ENCODE measurements at places on chromosomes 4 and X.
A peak's percentile ranks its signal among the peaks of the same experiment; 100 is the strongest.

DNA sequence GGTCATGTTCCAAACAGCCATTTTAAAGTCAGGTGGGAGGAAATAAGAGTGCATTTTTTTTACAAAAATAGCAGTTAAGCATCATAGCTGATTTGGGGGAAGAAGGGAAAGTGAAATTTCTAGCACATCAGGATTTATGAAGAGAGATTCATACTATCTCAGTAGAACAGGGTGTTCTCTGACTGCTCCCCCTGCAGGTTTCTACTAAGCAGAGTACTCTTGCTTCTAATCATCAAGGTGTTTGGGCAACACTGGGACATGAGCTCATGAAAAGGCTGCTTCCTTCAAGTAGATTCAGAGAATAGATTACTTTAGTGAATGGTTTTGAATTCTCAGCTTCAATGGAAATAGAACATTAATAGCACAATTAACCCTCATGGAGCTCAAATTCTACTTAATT, 591.4 kb upstream of the PCDH10 start:
- H3K27me3 ChIP-seq: no peaks in the 10 kb centered on the region
- no peaks in the 10 kb centered on the region for H3K4me1 ChIP-seq
- no peaks in the 10 kb centered on the region for H3K36me3 ChIP-seq
- DNase-seq: no peak

DNA sequence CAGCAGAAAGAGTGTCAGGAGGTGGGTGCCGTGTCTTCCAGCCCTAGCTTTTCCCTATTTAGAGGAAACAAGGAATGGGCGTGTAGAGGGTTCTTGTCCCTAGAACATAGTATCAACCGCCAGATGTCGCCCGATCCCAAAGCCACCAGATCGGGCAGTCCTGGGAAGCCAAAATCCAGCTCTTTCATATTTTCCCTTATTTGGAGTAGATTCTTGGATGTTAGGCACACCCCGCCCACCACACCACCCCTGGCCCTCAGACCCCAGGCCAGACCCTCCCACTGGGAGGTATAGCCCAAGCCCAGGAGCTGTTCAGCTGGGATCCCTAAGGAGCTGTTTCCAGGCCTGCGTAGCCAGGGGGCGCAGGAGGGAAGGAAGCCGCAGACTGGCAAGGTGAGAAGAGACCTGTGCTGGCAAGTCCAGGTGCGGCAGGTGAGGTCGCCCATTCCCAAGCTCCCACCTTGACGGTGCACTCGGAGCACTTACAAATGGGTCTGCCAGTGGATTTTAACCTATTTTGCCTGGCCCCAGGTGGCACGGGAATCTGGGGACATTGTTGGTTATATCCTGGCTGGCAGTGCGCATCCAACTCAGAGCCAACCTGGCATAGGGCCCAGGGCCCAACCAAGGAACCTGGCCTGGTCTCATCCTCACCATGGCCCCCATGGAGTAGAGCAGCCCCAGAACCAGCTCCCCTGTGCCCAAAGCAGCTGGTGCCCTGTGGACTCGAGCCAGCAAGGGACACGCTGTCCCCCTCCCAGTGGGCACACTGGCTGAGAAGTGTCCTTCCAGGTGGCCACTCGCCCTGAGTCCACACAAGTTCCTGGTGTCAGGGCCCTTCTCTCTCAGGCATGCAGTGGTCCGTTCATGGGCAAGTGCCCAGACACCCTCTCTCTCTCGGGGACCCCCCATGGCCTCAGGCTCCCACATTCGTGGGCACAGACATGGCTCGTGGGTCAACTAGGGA, 811 bp downstream of the FLNA start:
- H3K27ac ChIP-seq: no peak overlapping the region
- H3K36me3 ChIP-seq: peaks cover 4% of the 10 kb centered on the region
- H3K4me3 ChIP-seq: peak overlapping the region; percentile 84
- no peaks in the 10 kb centered on the region for H3K27me3 ChIP-seq
- no peak for DNase-seq

- H3K36me3 ChIP-seq: no peaks in the 10 kb centered on the region
- H3K4me1 ChIP-seq: no peaks in the 10 kb centered on the region
- DNase-seq: no peak
- peaks cover 32% of the 10 kb centered on the region for H3K27me3 ChIP-seq
- H3K27ac ChIP-seq: no peak overlapping the region
Measured at GRCh38 chrX:40832723-40833122, 97.4 kb upstream of the MED14 start.

DNA sequence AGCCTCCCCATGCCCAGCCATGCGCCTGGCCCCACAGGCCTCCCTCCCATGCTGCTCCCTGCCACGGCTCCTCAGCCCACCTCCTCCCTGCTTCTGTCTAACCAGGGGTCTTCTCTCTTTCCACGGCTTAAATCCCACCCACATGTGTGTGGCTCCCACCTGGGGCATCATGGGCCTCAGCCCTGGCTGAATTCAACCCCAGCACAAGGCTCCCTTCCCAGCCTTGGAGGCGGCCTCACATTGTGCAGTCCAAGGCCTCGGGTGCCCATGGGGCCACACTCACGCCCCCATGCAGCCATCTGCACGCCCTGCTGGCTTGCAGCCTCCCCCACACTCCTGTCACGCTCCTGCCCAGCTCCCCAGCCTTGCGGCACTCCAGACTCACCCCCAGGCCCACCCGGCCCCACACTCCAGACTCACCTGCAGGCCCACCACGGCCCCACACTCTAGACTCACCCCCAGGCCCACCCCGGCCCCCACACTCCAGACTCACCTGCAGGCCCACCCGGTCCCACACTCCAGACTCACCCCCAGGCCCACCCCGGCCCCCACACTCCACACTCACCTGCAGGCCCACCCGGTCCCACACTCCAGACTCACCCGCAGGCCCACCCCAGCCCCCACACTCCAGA, 27.0 kb downstream of the MAEA start:
- H3K27ac ChIP-seq: no peak overlapping the region
- no peak for DNase-seq
- H3K4me3 ChIP-seq: no peak overlapping the region

GRCh38 chr4:149140841-149141240, 674.8 kb downstream of the IQCM start:
- peaks cover 8% of the 10 kb centered on the region for H3K27me3 ChIP-seq
- H3K27ac ChIP-seq: no peak overlapping the region
- no peak overlapping the region for H3K4me3 ChIP-seq
- no peak for DNase-seq
- H3K36me3 ChIP-seq: no peaks in the 10 kb centered on the region
- no peaks in the 10 kb centered on the region for H3K4me1 ChIP-seq

DNA sequence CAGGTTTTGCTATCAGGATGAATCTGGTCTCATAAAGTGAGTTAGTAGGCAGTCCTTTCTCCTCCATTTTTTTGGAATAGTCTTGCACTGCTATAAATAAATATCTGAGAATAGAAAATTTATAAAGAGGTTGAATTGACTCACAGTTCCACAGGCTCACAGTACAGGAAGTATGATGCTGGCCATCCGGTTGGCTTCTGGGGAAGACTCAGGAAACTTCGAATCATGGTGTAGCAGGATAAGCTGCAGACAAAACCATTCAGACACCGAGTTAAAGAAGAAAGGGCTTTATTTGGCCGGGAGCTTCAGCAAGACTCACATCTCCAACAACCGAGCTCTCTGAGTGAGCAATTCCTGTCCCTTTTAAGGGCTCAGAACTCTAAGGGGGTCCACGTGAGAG, 348.2 kb downstream of the KCTD8 start:
- no peaks in the 10 kb centered on the region for H3K4me1 ChIP-seq
- no peak overlapping the region for H3K27ac ChIP-seq
- H3K4me3 ChIP-seq: no peak overlapping the region

GRCh38 chr4:10006231-10006600, 15.1 kb downstream of the SLC2A9 start:
- peak overlapping the region; percentile 9 for H3K4me3 ChIP-seq
- H3K27me3 ChIP-seq: no peaks in the 10 kb centered on the region
- peaks cover 1% of the 10 kb centered on the region for H3K36me3 ChIP-seq
- H3K27ac ChIP-seq: no peak overlapping the region
- no peak for DNase-seq
- H3K4me1 ChIP-seq: peaks cover 74% of the 10 kb centered on the region

DNA sequence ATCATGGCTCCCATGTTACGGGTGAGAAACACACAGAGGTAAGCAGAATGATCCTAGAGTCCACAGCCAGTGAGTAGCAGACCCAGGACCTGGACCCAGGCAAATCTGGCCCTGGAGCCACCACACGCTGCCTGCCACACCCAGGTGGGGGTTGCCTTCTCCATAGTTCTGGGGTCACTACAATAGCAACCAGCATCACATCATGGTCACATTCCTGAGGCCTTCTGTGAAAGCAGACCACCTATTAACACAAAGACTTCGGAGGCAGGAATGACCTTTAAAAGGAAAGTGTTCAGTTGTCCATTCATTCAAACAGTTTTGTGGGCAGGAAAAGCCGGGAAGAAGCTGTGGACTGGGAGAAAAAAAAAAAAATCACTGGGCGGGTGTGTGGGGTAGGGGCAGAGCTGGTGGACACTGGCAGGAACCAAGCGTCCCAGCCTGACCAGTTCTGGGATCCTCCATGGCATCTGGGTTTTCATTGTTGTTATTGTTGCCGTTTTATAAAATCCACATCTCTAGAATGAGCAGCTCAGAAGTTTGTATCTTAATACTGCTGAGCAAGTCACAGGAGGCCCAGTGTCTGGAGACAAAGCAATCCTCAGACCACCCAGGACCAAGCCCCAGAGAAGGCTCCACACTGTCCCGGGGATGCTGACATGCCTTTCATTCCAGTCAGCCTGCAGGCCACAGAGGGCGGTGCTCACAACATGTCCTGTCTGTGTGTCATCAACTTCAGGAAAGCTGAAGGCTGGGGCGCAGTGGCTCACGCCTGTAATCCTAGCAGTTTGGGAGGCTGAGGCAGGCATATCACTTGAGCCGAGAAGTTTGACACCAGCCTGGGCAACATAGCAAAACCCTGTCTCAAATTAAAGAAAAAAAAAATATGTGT, 67.0 kb downstream of the SEL1L3 start:
- H3K4me1 ChIP-seq: no peaks in the 10 kb centered on the region
- no peak overlapping the region for H3K4me3 ChIP-seq
- no peaks in the 10 kb centered on the region for H3K27me3 ChIP-seq

DNA sequence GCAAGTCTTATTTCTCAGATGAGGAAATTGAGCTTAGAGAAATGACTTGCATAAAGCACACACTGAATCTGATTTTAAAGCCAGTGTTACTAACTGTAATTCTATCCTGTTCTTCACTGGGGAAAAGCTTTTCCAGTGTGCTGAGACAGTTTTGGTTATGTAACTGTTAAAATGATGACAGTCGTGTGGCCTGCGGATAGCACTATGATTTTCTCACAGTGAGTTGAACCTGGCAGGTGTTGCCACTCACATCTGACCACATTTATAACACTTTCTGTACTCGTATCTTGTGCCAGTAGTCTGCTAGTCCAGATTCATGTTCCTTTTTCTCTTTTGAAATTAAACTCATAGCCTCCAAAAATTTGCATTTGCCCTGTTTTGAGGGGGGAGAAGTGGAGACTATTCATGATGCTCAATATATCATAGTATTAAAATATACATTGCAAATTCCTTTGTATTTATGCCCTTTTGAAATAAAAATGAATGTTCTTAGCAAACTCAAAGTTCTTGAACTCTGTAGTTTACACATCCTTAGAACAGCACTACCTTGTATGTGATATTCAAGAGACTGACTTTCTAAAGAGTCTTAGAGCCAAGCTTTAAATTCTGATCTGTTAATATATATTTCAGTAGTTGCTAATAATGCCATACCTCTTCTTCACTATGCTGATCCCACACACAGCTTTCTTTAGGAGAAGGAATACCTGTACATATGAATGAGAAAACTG, 132.3 kb downstream of the PDLIM5 start:
- no peak overlapping the region for H3K4me3 ChIP-seq
- no peaks in the 10 kb centered on the region for H3K27me3 ChIP-seq
- H3K27ac ChIP-seq: no peak overlapping the region

DNA sequence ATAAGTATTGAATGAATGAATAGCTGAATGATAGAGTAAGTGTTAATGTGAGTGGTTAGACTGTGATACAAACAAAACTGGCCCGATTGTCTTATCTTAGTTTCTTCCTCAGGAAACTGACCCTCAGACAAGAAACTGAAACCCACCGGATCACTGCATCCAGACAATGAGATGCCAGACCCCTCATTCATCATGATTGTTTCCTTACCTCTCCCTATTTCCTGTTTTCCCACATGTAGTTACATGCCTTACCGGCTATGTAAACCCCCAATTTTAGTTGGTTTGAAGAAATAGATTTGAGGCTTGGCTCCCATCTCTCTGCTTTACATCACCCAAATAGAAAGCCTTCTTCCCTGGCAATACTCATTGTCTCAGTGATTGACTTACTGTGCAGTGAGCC, 218.9 kb upstream of the PPP1R2C start:
- DNase-seq: no peak
- H3K36me3 ChIP-seq: no peaks in the 10 kb centered on the region
- no peaks in the 10 kb centered on the region for H3K4me1 ChIP-seq

DNA sequence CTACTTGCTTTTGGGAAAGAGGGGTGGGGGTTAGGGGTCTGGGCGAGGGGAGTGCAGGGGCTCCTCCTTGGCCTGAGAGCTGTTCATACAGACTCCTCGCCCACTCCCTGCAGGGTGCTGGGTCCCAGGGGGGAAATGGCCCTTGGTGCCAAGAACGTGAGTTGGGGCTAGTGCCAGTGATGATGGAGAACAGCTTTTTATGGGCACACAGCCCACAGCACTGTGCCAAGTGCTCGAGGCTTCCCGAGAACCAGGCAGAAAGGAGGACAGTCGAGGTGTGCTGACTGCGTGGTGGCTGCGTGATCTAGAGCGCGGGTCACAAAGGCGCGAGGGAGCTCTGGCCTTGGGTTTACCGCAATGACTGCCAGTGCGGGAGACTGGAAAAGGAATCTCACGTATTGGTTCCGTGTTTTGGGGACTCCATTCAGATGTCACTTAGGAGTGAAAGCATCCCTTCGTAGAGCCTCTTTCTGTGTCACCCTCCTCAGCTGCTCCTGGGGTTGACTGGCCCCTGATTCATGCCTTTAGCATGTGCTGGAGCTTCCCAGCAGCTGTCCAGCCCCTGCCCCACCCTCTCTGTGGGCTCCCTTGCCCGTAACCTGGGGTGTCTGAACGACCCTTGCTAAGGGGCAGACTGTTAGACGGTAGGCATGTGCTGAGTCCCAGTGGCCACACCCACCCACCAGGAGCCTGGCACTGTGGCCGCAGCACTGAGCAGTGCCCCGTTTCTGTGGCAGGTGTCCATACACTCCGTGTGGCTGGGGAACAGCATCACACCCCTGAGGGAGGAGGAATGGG, 20.9 kb upstream of the MSANTD1 start:
- H3K36me3 ChIP-seq: peaks cover 16% of the 10 kb centered on the region
- no peak for DNase-seq
- no peaks in the 10 kb centered on the region for H3K27me3 ChIP-seq
- no peak overlapping the region for H3K27ac ChIP-seq

- no peak overlapping the region for H3K27ac ChIP-seq
- no peaks in the 10 kb centered on the region for H3K36me3 ChIP-seq
- no peaks in the 10 kb centered on the region for H3K27me3 ChIP-seq
- H3K4me1 ChIP-seq: no peaks in the 10 kb centered on the region
Measured at GRCh38 chr4:118329849-118330248, 23.0 kb downstream of the PRSS12 start.

GRCh38 chrX:54891573-54891972, 29.1 kb upstream of the TRO start:
- DNase-seq: peak; percentile 18
- H3K4me1 ChIP-seq: no peaks in the 10 kb centered on the region
- H3K27me3 ChIP-seq: peaks cover 30% of the 10 kb centered on the region
- no peaks in the 10 kb centered on the region for H3K36me3 ChIP-seq
- H3K27ac ChIP-seq: no peak overlapping the region

All from activated T-cell treated with anti-CD3 and anti-CD28 coated beads, Interleukin-2, amount 50 U/mL, for 72 hours (primary cell).